Tongue (tissue), 3 donors: ENCODE measurements at places on chromosomes 5 and 9.

DNA sequence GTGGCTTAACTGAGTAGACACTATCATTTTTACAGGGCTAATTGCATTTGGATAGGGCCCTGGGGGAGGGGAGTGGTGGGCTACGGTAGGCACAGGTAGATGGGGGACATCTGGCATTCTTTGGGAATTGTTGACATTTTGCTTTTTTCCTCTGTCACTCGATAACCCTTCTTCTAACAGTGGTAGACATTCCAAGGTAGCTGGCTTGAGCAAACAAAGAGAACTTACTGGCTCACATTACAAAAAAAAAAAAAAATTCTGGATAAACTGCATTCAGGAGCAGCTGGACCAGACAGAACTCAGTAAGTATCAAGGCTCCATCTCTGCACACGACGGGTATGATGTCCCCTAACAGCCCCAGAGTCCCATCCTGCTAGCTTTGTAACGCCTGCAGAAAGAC is 585.2 kb downstream of the ZNF608 start:
- no peak for DNase-seq

- no peak for DNase-seq
Observed at GRCh38 chr9:93668261-93668871, 92.0 kb downstream of the PHF2 start.

DNA sequence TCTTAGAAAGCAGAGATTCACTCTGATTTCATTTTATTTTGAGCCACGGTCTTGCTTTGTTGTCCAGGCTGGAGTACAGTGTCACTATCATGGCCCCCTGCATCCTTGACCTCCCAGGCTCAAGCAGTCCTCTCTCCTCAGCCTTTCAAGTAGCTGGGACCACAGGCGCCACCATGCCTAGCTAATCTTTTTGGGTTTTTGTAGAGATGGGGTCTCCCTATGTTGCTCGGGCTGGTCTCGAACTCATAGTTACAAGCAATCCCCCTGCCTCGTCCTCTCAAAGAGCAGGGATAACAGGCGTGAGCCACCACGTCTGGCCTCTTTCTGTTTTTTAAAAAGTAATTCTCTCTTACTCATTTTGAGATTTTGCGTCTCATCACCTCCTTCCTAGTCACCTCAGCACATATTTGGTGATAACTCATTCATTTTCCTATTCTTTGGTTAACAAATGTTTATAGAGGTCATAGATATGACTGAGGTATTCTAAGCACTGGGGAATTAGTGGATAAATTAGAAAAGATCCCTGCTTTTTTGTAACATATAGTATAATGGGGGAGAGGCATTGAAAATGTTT is 10.8 kb upstream of the DCP2 start:
- no peak for DNase-seq

DNA sequence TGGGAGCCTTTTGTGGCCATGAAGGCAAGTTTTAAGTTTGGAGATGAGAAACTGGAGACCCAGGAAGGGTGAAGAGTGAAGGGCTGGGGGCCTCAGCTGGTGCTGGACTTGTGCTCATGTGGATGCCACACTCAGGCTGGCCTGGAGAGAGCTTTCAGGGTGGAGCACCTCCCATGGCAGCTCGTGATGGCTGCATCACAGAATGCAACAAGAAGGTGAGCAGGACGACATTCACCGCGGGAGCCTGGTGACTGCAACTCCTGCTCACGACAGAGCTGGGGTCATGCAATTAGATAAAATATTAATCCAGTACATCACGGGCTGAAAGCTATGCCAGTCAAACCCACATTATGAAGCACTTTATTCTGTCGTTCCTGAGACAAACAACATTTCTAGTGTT is 59.7 kb downstream of the SEMA4D start:
- DNase-seq = no peak

DNA sequence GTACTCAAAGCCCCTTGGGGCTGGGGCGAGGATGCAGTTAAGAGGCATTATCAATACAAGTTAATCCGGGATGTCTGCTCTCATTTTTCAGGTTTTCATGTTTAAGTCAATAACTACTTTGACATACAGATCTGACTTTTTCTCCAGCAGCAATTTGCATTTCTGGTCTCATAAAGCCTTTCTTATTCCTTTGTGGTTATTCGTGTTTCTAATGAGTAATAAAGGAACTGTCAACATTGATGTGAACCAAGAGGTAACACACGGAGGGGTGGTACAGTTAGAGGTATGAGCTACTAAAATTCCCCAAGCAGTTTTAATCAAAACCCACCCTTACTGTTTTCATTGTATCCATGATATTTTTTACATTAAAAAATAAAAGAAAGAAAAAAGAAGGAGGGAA is 138.0 kb upstream of the NFIB start:
- DNase-seq = no peak

DNA sequence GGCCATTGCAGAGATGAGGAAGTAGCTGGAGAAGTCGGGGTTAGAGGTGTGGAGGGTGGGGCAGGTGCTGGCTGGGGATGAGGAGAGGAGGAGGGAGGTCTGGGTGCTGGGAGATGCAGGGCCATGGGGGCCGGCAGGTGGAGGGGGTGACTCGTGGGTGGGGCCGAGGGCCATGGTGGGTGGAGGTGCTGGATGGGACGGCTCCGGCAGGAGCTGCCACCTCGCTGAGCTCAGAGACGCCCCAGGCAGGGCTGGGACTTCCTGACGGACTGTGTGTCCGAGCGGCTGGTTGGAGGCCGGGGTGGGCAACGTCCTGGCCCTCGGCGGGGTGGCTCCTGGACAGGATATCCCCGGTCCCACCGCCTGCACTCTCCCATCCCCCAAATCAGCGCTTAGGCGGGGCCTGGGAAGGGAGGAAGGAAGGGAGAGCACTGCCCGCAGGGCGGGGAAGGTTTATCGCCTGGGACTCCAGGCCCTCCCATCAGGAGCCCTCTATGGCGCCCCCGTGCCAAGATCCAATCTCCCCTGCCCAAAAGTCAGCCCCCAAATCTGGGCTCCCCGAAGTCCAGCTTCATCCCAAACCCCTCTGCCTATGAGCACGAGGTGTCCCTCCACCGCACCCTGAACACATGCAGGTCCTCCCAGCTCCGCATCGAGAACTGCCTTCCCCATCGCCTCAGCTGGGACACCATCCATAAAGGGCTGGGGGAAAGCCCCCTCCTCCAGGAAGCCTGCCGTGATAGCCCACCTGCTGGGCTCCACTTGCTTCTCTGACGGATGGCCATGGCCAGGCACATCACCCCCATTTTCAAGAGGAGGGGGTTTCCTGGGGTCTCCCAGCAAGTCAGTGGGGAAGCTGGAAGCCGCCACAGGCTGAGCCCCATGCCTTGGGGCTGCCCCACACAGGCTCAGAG is 58.3 kb upstream of the NOTCH1 start:
- no peak for DNase-seq
